ENCODE measurements at places on chromosomes 7 and 10.

- no peak for DNase-seq
Measured at GRCh38 chr10:61316676-61317265, 136.4 kb downstream of the TMEM26 start.

- DNase-seq, result no peak
Measured at GRCh38 chr7:29806208-29806994, at the start of gene WIPF3. WIPF3 (plus strand) TSS chr7:29806508; CDS start chr7:29834725, 28,217 bp downstream.

DNA sequence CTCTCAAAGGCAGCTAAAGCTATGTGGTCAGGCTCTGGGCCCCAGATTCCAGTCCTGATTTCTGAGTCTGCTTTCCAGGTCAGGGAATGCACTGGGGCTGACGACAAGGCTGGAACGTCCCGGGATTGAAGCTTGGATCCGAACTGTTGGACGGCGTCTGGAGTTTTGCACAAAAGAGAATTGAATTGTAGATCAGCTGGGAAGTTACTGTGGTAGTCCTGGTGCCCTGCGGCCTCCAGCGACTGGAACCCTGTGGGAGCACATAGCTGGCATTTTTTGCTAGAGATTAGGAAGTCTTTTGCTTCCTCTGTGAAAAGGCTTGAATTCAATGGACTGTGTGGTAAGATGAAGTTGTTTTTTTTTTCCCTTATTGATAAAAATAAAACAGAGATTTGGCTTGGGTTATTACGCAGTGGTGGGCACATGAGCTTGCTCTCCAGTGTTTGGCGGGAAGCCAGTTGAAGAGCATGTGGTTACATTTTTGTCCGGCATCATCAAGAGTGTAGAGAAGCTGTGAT, at the start of gene HK1:
HK1 (plus strand) TSS at position 51 of the 518 bp plus-strand sequence.
- DNase-seq, result no peak

- no peak for DNase-seq
Measured at GRCh38 chr10:113569576-113569975, 16.7 kb downstream of the HABP2 start.

DNA sequence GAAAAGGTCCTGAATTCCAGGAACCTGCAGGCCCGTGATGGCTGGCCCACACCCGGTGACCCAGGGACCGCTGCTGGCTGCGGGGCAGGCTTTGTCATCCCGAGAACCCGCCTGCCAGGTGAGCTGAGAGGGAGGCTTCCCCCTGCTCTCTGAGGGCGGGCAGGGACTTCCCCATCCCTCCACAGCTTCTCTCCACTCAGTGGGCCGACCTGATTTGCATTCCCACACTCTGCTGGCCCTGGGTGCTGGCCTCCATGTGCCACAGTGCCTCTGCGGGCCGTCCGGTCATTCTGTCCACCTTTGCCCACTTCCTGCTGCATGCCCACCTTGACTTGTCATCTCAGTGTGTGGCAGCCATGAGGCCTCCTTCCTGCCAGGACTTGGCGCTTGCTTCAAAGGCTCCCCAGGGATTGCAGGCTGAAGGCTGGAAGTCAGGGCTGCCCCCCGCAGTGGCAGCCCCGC, 35.3 kb downstream of the PALD1 start:
- DNase-seq, result no peak

DNA sequence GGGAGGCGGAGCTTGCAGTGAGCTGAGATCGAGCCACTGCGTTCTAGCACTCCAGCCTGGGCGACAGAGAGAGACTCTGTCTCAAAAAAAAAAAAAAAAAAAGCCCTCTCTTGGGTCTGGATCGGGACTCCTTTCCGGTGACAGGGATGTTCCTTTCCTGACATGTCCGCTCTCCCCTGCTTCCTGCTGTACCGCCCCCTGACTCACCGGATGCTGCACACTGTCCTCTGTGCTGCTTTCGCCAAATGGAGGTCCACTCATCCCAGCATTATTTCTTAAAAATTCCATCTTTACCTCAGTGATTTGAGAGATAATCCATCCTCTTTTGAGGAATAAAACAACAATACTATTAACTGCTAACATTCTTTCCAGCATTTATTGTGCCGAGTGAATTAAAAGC, 113.8 kb upstream of the EEPD1 start:
- no peak for DNase-seq

GRCh38 chr10:71998119-71998839, 34.1 kb downstream of the CHST3 start:
- DNase-seq, result no peak

DNA sequence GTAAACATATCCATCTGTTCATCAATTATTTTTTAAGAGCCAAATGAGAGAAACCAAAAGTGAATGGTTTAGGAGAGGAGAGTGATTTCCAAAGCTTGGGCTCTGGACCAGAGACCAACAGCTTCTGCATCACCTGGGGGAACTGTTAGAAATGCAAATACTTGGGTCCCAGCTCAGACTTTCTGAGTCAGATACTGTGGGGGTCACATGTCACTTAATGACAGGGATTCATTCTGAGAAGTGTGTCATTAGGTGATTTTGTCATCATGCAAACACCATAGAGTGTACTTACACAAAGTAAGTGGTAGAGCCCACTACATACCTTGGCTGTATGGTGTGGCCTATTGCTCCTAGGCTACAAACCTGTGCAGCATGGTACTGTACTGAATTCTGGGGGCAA, 128.5 kb upstream of the PRR15 start:
- DNase-seq, result no peak

DNA sequence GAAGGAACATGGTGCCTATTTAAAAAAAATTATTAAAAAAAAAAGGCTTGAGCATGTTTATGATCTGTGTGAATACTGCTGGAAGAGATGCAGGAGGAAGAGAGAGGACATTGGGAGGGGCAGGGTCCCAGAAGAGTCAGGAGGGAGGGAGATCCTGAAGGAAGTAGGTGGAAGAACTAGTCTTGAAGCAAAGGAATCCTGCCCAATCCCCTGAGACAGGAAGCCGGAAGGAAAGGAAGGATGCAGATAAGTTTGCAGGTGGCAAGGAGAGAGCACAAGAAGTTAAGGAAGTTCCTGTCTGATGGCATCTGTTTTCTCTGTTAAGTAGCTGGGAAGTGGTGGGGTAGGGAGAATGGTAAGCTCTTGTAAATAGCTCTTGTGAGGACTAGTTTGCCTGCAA, 318.5 kb downstream of the DOCK4 start:
- no peak for DNase-seq

DNA sequence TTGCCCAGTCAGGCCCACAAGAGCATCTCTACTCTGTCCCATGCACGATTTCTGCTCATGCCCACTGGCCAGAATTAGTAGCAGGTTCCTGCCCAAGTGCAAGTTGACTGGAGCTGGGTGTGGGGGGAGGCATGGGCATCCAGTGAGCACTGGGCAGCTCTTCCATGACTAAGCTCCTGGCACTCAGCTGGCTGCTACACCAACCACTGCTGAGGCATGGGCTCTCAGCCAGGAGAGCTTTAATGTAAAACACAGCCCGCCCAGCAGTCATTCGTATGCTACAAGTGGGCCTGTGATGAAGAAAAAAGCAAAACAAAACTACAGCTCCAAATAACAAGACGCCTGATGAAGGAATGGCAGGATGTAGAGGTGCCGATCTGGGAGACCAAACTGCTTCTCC, 335.4 kb upstream of the PFKP start:
- DNase-seq, result no peak

DNA sequence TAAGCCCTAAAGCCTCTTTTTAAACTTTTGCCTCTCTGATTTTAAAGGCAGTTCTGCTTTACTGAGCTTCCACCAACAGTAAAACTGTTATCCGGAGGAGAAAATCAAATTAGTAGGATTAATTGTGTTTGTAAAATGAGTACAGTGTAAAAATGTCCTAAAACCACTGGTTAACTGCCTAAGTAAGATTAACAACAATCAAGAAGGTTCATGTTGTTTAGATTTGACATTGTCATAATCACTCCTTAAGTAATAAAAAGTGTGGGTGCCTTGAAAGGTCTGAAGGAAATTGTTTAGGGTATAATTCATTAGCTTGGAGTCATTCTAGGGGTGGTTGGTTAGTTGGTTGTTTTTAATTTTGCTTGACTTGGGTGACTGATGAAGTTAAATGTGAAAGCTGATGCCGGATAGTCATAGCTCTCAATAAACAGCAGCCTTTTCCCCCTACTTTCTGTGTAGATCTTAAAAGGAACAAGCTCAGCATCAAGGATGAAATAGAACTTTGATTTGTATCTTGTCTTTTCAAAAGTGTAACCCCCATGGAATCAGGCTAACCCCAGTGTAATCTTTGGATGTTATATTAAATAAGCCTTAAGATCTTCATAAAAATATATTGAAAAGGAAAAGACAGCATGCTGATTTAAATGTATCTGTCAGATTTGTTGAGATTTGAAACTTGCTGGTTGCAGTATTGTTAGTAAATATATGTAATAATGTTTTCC, 148.3 kb downstream of the ARID5B start:
- no peak for DNase-seq

DNA sequence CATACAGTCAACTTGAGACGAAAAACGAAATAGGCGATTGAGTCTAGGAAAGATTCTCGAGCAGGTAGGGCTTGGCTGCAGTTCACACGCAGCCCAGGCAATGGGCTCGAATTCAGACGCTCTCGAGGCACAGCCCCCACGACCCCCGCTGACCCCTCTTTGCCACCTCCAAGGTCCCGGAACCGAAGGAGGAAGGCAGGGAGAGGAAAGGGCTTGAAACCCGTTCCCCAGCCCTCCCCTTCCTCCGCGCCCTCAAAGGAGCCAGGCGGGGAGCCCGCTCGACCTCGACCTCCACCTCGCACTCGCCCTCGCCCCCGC, 441 bp downstream of the CCDC186 start:
- DNase-seq, result no peak

DNA sequence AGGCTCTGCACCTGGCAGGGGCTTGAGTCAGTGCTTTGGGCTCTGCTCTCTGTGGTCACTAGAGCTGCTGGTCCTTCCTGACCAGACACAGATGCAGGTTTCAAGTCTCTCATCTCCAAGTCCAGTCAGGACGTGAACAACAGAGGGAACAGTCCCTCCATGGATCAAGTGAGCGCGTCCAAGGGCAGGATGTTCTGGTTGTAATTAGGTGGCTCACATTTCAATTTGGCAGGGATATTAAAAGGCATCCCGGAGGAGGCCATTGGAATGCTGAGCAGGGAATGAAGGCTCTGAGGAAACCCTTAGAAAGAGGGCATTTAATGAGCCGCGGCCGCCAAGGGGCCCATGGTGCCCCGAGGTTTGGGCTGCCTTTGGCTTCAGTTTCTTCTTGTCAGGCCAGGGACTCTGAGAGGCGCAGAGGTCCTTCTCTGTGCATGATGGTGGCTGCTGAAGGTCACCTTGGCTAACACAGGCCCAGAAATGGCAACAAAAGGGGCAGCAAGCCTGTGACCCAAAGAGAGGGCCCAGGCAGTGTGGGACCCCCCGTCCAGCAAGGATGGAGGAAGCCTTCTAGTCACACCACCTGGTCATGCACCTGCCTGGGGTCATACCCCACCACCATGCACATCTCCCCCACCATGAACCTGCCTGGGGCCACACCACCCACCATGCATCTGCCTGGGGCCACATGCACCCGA, 30.7 kb upstream of the INPP5A start:
- DNase-seq, result no peak

DNA sequence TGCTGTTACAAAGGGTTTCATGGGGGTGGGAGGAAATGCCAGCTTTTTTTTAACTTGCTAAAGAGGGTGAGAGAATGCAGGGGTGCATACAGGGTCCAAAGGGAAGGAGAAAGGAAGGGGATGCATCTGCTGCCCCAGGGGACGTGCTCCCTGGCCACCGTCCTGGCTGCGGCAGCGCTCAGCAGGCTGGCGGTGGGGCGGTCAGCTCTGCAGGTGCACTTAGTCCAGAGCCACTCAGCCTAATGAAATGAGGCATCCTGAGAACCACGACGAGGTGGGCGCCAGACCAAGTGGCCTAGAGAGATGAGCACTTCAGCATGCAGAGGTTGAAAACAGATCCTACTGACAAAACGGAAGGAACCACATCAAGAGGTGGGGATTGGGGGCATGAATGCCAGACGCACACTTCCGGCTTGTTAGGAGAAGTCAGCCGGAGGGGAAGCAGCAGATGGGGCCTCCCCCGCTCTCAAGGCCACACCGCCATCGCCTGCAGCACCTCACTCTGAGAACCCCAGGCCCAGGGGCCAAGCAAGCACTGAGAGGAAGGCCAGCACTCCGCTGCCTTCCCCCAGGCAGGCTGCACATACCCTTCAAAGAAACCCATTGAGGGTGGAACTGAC, 94.5 kb downstream of the MAD1L1 start:
- DNase-seq, result peak; percentile 17

- no peak for DNase-seq
Measured at GRCh38 chr10:83764666-83765065, 374.6 kb upstream of the GHITM start.

DNA sequence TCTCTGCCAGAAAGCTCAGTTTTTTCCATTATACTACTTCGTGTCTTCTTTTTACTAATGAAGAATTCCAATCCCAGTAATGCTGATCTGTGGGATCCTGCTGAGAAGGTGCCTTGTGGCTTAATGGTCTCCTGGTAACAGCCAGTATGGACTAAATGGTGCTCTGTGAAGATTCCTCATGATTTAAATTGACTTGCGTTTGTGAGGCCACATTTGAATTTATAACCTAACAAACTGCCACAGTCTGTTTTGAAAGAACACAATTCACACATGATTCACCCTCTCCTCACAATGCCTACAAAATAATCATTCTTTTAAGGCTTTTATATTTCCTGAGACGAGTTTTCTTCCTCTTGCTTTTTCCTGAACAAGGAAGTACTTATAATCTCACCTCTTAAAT, 140.0 kb downstream of the MBL2 start:
- no peak for DNase-seq

- no peak for DNase-seq
Measured at GRCh38 chr7:1105189-1105588, 17.3 kb downstream of the GPER1 start.

GRCh38 chr10:79405995-79406515, 39.4 kb downstream of the ZCCHC24 start:
- DNase-seq, result no peak

DNA sequence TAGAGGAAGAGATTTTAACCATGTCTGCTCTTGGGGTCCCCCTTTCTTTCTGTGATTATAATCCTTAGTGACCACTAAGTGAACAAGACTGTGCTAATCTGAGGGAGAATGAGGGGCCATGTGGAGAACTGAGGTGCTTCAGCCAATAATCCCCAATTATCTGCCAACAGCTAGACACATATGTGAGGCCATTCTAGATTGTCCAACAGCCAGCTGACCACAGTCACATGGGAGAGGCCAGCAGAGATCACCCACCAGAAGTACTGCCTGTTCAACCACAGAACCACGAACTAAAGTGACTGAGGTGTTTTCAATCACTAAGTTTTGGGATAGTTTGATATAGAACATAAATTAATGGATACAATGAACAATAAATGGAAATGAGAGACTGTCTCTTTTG, 74.3 kb downstream of the SEMA3E start:
- DNase-seq, result no peak

DNA sequence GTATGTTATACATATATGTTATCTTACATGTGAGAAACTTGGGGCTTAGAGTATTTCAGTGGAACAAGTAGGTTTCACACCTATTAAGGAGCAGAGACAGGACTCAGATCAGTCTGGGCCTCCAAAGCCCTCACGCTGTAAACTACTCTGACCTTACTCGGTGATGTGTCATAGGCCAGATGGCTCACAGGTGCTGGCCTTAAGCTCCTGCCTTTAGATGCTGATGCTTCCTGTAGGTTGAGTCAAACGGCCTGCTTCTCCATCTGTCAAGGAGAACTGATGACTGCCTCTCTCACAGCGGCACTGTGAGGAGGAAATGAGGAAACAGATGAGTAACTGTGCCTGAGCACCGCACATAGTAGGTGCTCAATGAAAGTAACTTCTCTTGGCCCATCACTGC, 312.6 kb upstream of the COBL start:
- DNase-seq, result no peak
